Dermis blood vessel endothelial cell (primary cell): ENCODE measurements at places on chromosomes 2 and 18. TPM values are rescaled to one million over a fixed set of nuclear protein-coding genes. Genes with fewer than 3 reads are reported as not detected.

The ASB18 gene
- under 0.01 TPM in 1 of 2 replicates, not detected in the other for total RNA-seq

The RETREG2 gene
- 64.1 and 75.4 TPM in 2 replicates for total RNA-seq

The RTP5 gene
- not detected in 2 replicates for total RNA-seq

The ME2 gene
- total RNA-seq, result 45.3 and 64.8 TPM in 2 replicates

The CHRNG gene
- not detected in 2 replicates for total RNA-seq

The USP34 gene
- total RNA-seq, result 123 and 165 TPM in 2 replicates

The TUBA4B gene
- total RNA-seq, result 0.09 TPM in 1 of 2 replicates, not detected in the other

The MYO5B gene
- total RNA-seq, result 0.70 and 0.85 TPM in 2 replicates

The C2orf81 gene
- 0.14 and 0.17 TPM in 2 replicates for total RNA-seq

The GAL3ST2 gene
- not detected in 2 replicates for total RNA-seq

The DPP4 gene
- total RNA-seq, result 84.1 and 175 TPM in 2 replicates

The CYP1B1 gene
- total RNA-seq, result 2.7 and 5.6 TPM in 2 replicates

The RAB6C gene
- total RNA-seq, result under 0.01 TPM in 1 of 2 replicates, not detected in the other

The RAX gene
- total RNA-seq, result not detected in 2 replicates

The NT5DC4 gene
- not detected in 2 replicates for total RNA-seq

The NAT8 gene
- total RNA-seq, result not detected in 2 replicates

The SERPINB4 gene
- not detected in 2 replicates for total RNA-seq

The NEB gene
- total RNA-seq, result 1.0 and 1.2 TPM in 2 replicates

The DSG2 gene
- total RNA-seq, result 3.9 and 9.7 TPM in 2 replicates

The CCDC141 gene
- 1.2 and 1.5 TPM in 2 replicates for total RNA-seq

The PLGLB1 gene
- 0.84 and 2.6 TPM in 2 replicates for total RNA-seq

The TMEM247 gene
- total RNA-seq, result not detected in 2 replicates

The TMEFF2 gene
- 0.05 TPM in 1 of 2 replicates, not detected in the other for total RNA-seq

The STPG4 gene
- total RNA-seq, result 0.14 TPM in 1 of 2 replicates, not detected in the other

The C2orf78 gene
- not detected in 2 replicates for total RNA-seq

The FAP gene
- 1.8 and 6.6 TPM in 2 replicates for total RNA-seq

The MOGAT1 gene
- total RNA-seq, result not detected in 2 replicates

The FOXD4L1 gene
- total RNA-seq, result 0.05 and 0.17 TPM in 2 replicates

The CTAGE1 gene
- not detected in 2 replicates for total RNA-seq

The GPR155 gene
- total RNA-seq, result 0.93 and 1.0 TPM in 2 replicates

The NYAP2 gene
- total RNA-seq, result not detected in 2 replicates

The ID2 gene
- total RNA-seq, result 31.4 and 68.2 TPM in 2 replicates

The MEP1B gene
- total RNA-seq, result not detected in 2 replicates

The LYG2 gene
- total RNA-seq, result not detected in 2 replicates

The ELOA2 gene
- not detected in 2 replicates for total RNA-seq

The RAD51AP2 gene
- total RNA-seq, result not detected in 2 replicates
